Muscle of arm (tissue), 14 donors: ENCODE measurements at places on chromosomes 2 and 18.

- DNase-seq, result no peak
Observed at GRCh38 chr2:232842689-232843088, 27.4 kb upstream of the SNORC start.

DNA sequence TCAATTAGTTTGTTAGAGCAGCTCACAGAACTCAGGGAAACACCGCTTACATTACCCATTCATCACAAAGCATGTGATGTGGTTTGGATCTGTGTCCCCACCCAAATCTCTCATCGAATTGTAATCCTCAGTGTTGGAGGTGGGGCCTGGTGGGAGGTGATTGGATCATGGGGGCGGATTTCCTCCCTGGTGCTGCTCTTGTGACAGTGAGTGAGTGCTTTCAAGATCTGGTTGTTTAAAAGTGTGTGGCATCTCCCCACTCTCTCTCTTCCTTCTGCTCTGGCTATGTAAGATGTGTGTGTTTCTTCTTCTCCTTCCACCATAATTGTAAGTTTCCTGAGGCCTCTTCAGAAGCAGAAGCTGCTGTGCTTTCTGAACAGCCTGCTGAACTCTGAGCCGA, 63.5 kb upstream of the AGPS start:
- DNase-seq, result no peak

DNA sequence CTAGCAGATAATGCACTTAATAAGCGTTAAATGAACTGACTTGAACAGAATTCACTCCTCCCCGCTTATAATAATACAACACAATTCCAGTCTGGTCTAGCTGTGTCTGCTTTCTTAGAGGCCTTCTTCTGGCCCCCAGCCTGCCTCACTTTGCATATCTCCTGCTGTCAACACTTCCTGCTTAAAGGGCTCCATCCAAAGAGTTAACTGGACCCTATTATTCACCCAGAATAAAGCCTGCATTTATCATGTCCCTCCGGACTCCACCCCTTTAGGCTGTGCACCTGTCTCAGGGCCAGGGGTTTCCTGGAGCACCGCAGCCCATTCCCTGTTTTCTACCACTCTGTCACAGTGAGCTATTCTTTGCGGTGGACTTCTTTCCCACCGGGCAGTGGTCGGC, 292.8 kb upstream of the FBXO11 start:
- no peak for DNase-seq

DNA sequence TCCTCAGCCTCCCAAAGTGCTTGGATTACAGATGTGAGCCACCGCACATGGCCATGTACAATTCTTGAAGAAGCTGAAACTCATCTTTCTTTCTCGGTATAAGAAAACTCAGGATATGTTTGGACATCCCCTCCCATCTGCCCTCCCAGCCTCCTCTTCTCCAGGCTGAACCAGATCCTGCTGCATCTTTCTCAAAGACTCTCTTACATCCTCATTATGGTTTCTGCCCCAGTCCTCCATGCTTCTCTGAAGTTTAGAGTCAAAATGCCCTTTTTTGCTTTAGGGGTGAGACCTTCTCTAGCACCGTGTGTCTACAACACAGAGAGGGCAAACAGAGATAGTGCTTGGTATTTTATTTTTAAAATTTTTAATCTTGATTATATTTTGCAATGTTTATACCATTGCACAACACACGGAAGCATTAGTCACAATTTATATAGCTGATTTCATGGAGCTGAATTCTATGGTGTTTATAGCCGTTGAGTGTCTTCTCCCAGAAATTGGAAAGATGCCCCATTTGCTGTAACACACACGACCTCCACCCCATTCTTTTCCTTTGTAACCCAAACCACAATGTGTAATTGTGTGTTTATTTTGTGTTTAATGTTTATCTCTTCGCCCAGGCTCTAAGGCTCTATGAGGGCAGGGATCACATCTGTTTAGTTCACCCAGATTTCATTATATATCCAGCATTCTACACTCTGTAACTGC, 206.0 kb upstream of the TNP1 start:
- DNase-seq, result no peak

DNA sequence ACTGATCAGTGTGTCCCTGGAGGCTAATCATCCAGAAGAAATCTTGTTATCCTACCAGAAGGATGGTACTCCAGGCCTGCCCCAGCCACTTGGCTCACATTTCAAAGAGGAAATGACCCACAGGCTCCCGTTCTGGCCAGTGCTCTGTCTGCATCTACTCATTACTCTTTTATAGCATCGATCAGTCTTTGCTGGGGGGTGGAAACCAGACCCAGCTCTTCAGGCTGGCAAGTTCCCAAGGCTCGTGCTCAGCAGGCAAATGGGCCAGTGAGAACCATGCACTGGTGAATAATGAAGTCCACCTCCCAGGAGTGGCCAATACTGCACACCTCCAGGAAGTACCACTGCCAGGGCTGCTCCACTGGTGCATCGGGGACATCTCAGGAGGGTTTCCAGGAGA, 38.8 kb downstream of the DNER start:
- no peak for DNase-seq

GRCh38 chr2:161952783-161953191, 121.2 kb downstream of the DPP4 start:
- no peak for DNase-seq

DNA sequence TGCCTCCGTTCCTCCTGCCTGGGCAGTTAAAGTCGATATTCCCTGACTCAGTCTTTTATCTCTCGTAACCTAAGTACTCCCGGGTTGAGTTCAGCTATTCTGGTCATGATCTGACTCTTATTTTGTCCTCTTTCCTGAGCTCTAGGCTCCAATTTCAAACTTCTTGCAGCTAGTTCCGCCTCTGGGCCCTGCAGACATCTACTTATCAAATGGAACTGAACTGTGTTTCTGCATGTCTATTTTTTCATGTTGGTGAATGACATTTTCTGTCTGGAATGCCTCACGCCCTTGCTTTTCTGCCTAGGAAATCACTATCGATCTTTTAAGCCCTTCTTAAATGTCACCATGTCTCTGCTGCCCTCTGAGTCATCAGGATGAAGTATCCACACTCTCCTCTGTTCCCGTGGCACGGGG, 101.5 kb downstream of the VAPA start:
- no peak for DNase-seq

DNA sequence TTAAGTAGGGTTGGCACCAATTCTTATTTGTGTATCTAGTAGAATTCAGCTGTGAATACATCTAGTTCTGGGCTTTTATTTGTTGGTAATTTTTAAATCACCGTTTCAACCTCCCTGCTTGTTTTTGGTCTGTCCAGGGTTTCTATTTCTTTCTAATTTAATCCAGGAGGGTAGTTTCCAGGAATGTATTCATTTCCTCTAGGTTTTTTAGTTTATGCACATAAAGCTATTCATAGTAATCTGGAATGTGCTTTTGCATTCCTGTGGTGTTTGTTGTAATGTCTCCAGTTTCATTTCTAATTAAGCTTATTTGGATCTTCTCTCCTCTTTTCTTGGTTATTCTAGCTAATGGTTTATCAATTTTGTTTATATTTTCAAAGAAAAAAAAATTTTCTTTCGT, 1361.8 kb upstream of the DDX18 start:
- DNase-seq, result no peak

DNA sequence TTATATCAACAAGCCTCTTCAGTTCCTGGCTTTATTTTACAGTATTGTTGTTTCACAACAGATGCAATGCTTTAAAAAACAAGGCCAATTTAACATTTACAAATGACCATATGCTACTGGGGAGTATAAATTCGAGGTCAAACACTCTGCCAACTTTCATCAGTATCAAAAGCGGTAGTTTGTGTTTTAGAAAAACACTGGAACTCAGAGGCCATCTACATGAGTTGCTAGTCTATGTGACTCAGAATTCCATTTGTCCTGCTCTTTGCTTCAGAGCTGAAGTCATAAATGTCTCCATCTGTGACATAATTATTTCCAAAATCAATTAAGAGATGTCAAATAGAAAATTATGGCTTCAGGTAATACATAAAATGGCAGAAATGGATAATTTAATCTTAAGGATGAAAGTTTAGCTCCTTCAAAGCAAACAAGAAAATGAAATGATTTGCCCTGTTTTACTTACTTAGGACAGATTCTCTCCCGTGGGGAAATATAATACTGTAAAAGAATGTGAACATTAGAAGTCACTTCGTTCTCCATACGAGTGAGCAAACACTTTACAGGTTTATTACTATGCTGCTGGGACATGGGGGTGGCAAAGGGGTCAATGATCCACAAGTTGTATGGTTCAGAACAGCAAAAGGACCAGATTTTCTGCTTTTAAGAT, 3.7 kb downstream of the MEX3C start:
- DNase-seq, result no peak

- DNase-seq, result no peak
Observed at GRCh38 chr2:120969613-120970355, 234.1 kb downstream of the GLI2 start.

DNA sequence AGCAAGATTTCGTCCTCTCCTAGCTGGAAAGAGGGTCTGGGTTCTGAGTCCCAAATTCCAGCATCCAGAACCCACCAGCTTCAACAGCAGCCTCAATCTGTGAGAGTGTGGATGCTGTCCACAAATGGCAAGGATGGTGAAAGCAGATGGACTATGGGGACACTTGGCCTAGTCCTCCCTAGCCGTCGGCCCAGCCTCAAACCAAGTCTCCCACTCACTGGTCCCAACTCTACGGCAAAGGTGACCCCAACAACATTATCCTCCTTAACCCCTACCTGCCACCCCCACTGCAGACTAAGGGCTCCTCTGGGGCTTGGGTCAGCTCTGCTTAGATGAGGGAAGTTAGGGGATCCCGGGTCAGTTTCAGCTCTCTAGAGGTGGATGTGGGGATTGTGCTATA, 57.3 kb downstream of the TNS1 start:
- DNase-seq, result no peak

DNA sequence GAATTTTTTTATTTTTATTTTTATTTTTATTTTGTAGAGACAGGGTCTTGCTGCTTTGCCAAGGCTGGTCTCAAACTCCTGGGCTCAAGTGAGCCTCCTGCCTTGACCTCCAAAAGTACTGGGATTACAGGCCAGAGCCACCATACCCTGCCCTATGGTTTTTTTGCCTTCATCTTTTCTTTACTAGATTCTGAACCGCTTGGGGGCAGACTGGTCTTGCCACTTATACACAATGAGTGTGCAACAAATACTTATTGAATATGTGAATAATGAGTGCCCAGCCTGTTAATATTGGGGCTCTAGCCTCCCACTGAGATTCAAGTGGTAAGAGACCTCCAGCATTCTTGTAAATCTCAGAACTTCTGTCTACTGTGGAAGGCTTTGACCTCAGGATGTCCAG, 3.9 kb downstream of the NCK2 start:
- DNase-seq, result no peak

DNA sequence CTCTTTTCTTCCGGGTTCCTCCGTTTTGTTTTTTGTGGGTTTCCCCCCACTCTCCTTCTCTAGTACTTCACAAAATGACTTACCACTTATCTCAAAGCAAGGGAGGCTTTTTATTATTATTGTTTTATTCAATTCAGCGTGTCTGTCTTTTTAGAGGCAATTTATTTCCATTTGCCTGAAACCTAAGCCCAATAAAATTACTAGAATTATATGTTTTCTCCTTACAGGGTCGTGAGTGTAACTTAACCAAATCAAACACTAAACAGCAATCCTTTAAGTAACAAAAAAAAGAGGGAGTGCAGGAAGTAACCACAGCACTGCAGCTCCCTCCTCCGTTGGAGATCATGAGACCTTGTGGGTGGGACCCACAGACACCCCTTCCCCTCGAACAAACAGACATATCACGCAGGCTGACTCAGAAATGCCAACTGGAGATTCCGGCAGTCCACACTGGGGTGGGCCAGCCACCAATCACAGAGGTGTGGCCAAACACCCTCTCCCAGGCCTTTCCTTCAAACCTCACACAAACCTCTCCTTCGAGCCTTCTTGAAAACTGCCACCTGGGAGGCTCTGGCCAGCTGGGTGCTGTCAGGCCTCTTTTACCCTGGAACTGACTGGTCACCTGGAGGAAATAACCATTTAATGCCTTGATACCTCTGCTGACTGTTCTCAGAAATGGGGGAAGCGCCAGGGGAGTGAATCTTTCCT, 207.1 kb upstream of the SMAD2 start:
- DNase-seq, result no peak

- DNase-seq, result no peak
Observed at GRCh38 chr2:196989496-196989895, 63.0 kb upstream of the PGAP1 start.

DNA sequence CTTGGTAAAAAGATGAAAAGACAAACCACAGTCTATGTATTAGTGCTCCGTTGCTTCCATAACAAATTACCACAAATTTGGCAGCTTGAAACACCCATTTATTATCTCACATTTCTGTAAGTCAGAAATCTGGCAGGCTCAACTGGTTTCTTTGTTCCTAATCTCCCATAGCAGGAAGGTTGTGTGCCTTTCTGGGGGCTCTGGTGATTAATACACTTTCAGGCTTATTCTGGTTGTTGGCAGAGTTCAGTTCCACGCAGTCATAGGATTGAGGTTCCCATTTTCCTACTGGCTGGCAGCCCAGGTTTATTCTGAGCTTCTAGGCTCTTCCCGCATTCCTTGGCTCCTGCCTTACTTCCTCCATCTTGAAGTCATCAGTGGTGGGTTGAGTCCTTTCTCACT, 189.3 kb downstream of the ANAPC1 start:
- DNase-seq, result peak; percentile 73

DNA sequence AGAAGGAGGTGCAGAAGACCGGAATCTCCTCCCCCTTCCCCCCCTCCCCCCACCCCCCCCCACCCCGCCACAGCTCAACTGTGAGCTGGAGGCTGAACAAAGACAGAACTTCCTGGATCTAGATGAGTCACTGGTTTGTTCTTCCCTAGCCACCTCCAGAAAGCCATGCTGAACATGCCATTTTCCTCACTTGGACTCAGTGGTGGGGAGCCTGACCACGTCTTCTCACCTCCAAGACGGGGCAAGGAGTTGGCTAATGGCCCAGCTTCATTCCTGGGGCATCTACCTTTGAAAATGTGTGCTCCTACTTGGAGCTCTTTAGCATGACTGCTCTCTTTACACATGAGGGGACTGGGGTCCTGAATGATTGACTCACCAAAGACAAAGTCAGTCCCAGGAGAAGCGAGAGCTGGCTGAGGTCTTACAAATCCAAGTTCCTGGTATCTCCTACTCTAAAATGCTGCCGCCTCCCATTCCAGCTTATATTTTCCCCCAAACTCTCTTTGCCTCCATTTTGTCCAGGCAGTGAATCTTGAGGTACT, 22.6 kb upstream of the FZD5 start:
- DNase-seq, result no peak

DNA sequence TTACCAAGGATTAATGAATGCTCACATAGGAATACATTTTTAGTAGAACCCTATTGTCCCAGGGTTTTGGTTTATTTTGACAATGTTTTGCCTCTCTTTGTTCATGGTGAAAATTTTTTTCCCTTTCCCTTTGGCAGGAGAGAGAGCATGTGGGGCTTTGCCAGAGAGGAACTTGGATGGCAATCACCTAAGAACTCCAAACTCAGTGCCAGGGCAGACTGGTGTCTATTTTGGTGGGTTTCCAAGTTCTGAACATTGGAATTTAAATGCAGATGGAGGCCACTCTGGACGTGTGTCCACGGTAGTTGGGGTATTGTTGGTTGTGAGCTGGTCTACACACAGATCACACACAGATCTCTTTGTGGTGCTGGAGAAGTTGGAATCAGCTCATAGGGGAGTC, 2091.1 kb upstream of the PIK3C3 start:
- no peak for DNase-seq
